Transverse colon (tissue), 4 donors: ENCODE measurements at places on chromosomes 7 and 10. TPM values are rescaled to one million over a fixed set of nuclear protein-coding genes. Genes with fewer than 3 reads are reported as not detected.

- no peaks in the 10 kb centered on the region for H3K36me3 ChIP-seq
- no peaks in the 10 kb centered on the region for H3K4me1 ChIP-seq
- H3K4me3 ChIP-seq, result no peak overlapping the region
- H3K27ac ChIP-seq, result no peak overlapping the region
- DNase-seq, result no peak
Observed at GRCh38 chr10:86256690-86257315, 109.8 kb downstream of the GRID1 start.

The OPN4 gene
- total RNA-seq, result not detected

DNA sequence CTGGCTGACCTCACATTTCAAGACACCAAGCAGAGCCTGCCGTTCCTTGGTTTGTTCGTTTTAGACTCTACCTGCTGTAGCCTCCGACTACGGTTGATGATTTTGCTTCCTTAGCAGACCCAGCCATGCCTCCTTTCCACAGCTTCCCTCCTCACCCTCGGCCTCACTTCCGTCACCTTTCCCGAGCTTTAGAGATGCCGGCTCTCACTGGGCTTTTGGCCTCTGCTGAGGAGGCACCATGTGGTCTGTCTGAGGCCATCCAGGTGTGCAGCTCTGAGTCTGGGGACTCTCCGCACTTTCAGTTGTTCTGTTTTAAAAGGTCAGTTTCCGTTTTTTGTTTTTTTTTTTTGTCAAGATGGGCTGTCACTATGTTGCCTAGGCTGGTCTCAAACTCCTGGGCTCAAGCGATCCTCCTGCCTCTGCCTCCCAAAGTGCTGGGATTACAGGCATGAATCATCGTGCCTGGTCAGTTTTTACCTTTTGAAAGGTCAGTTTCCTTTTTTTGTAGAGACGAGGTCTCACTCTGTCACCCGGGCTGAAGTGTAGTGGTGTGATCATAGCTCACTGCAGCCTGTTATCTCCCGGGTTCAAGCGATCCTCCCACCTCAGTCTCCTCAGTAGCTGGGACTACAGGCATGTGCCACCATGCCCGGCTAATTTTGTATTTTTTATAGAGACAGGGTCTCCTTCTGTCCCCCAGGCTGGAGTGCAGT lies 11.7 kb downstream of the ORAI2 start:
- H3K4me1 ChIP-seq, result no peaks in the 10 kb centered on the region
- H3K27ac ChIP-seq, result peak overlapping the region; percentile 57
- peak; percentile 54 for DNase-seq
- no peaks in the 10 kb centered on the region for H3K36me3 ChIP-seq
- H3K4me3 ChIP-seq, result no peak overlapping the region
- H3K27me3 ChIP-seq, result no peaks in the 10 kb centered on the region

The MYH16 gene
- not detected for total RNA-seq

DNA sequence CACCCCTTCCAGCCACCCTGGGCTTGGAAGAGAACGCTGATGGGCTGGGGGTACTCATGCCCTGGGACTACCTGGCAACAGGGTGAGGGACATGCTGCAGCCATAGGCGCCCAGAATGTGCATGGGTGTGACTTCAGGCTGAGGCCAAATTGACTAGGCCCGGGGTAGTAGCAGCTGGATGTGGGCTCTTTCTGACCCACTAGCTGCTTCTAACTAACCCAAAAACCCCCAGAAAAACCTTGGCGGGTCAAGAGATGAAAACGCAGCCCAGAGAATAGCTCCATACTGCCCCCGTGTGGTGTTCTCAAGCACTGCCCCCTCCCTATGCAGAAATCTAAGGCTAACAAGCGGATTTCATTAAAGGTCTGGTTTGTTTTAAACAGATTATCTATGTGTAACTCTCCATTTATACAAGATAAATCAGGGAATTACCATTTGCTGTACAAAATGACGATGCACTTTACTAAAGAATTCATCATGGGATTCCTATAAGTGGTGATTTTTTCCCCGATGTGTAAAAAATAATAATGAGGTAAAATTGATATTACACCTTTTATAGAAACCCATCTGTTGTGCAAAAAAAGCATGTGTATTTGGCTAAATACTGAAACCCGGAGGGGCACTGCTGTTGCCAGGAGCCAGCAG lies 4.2 kb downstream of the SMARCD3 start:
- peaks cover 44% of the 10 kb centered on the region for H3K4me1 ChIP-seq
- no peak overlapping the region for H3K27ac ChIP-seq
- DNase-seq, result peak; percentile 51
- no peaks in the 10 kb centered on the region for H3K36me3 ChIP-seq

DNA sequence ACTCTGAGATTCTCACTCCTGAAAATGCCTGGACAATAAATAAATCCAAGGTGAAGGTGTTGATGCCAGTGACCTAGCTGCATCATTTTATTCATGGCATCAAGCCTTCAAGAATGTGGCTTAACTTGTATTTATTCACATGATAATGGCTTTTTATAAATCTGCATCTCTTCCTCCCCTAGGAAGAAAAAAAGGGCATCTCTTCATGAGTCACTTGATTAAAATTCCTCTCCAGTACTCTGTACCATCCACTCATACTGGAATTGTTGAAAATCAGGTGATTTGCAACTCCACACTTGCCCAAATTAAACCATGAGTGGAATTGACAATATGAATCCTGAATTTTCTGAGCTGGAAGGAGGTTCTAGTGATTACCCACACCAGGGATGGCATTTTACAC lies 30.2 kb downstream of the PTPRE start:
- H3K36me3 ChIP-seq, result no peaks in the 10 kb centered on the region
- no peak for DNase-seq
- H3K4me1 ChIP-seq, result no peaks in the 10 kb centered on the region
- H3K27ac ChIP-seq, result no peak overlapping the region

The FBXO24 gene
- total RNA-seq, result not detected

GRCh38 chr7:83301416-83301815 lies 138.7 kb upstream of the PCLO start:
- H3K36me3 ChIP-seq, result no peaks in the 10 kb centered on the region
- H3K27me3 ChIP-seq, result no peaks in the 10 kb centered on the region
- H3K4me3 ChIP-seq, result no peak overlapping the region
